ENCODE measurements at places on chromosomes 1 and 21. TPM values are rescaled to one million over a fixed set of nuclear protein-coding genes. Genes with fewer than 3 reads are reported as not detected.

SPRR2E gene
- total RNA-seq, result not detected

- H3K4me3 ChIP-seq, result no peak overlapping the region
- no peaks in the 10 kb centered on the region for H3K4me1 ChIP-seq
- H3K27ac ChIP-seq, result no peak overlapping the region
- no peaks in the 10 kb centered on the region for H3K36me3 ChIP-seq
- no peak for DNase-seq
These were observed 38.6 kb downstream of the C1orf87 start for GRCh38 chr1:60034999-60035398.

DNA sequence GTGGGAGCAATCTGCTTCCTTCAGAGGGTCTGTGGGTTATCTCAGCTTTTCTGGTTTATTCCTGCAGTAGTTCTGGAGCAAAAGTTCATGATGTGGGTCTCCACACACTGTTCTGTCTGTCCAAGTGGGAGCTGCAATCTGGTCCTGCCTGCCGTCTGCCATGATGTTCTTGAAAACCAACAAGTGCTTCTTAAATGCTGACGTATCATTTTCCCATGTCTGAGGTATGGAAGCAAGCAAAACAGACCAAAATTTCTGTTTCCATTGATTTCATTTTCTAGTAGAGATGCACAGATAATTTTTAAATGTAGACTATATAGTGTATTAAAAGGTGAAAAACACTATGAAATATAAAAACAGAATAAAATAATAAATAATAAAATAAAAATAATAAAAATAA, 65.2 kb downstream of the SERINC2 start:
- no peak for DNase-seq
- no peak overlapping the region for H3K27ac ChIP-seq
- H3K4me3 ChIP-seq, result no peak overlapping the region
- H3K27me3 ChIP-seq, result peaks cover 21% of the 10 kb centered on the region
- no peaks in the 10 kb centered on the region for H3K36me3 ChIP-seq

DNA sequence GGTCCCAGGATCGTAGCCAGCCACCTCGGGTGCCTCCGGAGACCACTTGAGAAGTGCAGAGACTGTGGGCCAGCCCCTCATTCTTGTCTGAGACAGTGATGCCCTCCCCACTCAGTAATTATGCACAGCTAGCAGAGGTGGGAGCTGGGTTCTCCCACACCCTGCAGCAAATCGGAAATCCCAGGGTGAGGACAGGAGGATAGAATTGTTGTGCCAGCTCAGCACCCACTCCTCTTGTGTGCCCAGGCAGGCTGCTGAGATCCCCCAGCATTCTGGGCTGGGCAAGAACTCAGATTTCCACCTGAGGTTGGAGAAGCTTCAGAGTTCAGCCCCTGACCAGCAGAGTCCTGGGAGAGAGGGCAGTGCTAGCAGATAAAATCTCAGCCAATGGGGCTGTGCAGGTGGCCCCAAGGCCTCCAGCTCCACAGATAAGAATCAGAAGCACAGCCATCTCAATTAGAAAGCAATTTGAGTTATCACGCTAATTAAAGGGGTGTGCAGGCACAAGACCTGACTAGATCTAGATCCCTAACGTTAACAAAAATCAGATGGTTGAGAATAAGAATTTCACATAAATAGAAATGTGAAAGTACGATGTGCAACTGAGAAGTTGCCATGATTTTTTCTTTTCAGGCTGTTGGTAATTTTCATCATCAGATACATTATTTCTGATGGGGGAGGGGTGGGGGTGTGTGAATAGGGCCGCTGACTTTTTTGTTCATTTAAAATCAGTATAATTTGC, 45.5 kb upstream of the IRF2BP2 start:
- no peaks in the 10 kb centered on the region for H3K36me3 ChIP-seq
- H3K4me1 ChIP-seq, result peaks cover 5% of the 10 kb centered on the region
- no peak overlapping the region for H3K4me3 ChIP-seq
- H3K27me3 ChIP-seq, result peaks cover 2% of the 10 kb centered on the region

Data from activated naive CD8-positive, alpha-beta T cell treated with anti-CD3 and anti-CD28 coated beads, Interleukin-2, amount 10 ng/mL, durations not matched to agents 7 days and 5 days (primary cell).